ENCODE measurements at places on chromosomes 2 and 18.
A peak's percentile ranks its signal among the peaks of the same experiment; 100 is the strongest.

GRCh38 chr2:225488743-225489142 is 89.2 kb downstream of the NYAP2 start:
- no peak for DNase-seq

- DNase-seq, result no peak
Observed at GRCh38 chr2:110983133-110983532, 137.6 kb upstream of the BCL2L11 start.

- DNase-seq, result no peak
Observed at GRCh38 chr2:55150834-55151233, 81.3 kb downstream of the CLHC1 start.

GRCh38 chr2:48674933-48675332 is 57.3 kb downstream of the GTF2A1L start:
- DNase-seq, result no peak

DNA sequence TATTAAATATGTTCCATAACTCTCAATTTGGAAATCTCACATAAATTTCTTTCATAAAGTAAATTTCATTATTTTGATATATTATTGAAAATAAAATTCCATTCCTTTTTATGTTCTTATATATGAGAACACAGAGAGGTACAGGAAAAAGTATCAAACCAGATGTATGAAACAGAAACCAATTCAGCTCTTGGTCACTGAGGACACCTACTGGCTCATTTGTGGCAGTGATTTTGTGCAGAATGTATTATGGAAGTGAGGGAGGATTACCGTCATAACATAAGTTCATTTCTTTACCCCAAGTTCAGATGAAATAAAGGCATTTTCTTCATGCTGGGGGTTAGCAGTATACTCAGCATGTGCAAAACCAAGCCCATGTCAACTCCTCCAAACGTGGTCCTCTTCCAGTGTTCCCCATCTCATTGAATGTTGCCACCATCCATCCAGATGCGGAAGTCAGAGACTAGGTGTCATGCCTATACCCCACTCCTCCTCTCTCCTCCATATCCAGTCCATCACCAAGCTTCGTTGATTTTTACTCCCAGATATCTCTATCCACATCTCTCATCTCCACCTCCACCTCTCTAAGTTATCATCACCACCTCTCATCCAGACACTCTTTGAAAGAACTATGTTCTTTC is 41.7 kb upstream of the MALL start:
- peak; percentile 14 for DNase-seq

DNA sequence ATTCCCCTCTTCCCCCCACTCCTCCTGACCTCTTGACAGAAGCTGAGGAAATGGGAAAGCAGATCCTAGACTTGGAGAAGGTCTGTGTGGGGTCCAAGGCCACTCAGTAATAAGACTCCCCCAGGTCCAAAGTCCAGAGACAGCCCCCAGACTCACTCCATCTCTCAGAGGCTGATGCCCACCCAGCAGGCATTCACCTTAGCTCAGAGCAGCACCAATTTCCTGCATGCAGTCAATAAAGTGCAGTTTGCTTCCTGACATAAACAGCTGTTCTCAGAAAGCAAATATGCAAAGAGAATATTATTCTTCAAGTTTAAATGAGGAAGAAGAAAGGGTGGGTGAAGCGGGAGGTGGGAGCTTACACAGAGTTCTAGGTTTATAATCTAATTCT is 84.1 kb upstream of the RTN4 start:
- DNase-seq, result no peak

- no peak for DNase-seq
Observed at GRCh38 chr2:134218930-134219658, 34.8 kb upstream of the MGAT5 start.

DNA sequence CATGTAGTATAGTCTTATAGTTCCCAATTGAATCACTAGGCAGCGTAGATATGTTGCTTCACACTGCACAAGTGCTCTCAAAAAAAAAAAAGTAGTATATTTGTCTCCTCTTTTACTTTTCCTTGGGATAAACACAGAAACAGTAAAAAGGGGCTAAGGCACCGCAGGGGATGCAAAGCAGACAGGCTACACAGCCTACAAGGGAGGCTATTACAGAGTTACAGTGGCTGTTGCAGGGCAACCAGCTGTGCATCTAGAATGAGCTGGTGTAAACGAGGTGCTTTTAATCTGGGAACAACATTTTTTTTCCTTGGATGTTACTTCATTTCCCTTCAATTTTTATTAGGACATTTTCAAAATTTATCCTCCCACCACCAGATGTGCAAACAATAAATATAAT is 1934.7 kb upstream of the CELF4 start:
- DNase-seq, result no peak

GRCh38 chr2:199806179-199806578 is 44.8 kb downstream of the FTCDNL1 start:
- no peak for DNase-seq

GRCh38 chr2:85433511-85434089 is 15.1 kb downstream of the SH2D6 start:
- no peak for DNase-seq

Data from NCI-H2081 treated with DMSO at 0.1 percent for 48 hours (cell line).